Cardiac muscle cell (in vitro differentiated cells and primary cell): ENCODE measurements at places on chromosomes 7 and 10. TPM values are rescaled to one million over a fixed set of nuclear protein-coding genes. Genes with fewer than 3 reads are reported as not detected.

SPRN gene
- polyA plus RNA-seq: 1.8 and 2.3 TPM in 2 replicates

GPC2 gene
- 29.8 and 32.1 TPM in 2 replicates for polyA plus RNA-seq

OR2A7 gene
- polyA plus RNA-seq: 0.59 TPM in 1 of 2 replicates, not detected in the other

ZDHHC4 gene
- 108 and 110 TPM in 2 replicates for polyA plus RNA-seq

CAV2 gene
- 17.4 and 18.0 TPM in 2 replicates for polyA plus RNA-seq

HTR7 gene
- not detected in 2 replicates for polyA plus RNA-seq

HIBADH gene
- polyA plus RNA-seq: 83.8 and 102 TPM in 2 replicates

GARIN1A gene
- polyA plus RNA-seq: 0.83 and 1.7 TPM in 2 replicates

MDFIC gene
- 11.7 and 15.2 TPM in 2 replicates for polyA plus RNA-seq

TACR2 gene
- polyA plus RNA-seq: 0.26 and 0.53 TPM in 2 replicates

TLX1 gene
- 1.9 and 2.3 TPM in 2 replicates for polyA plus RNA-seq

PAX4 gene
- polyA plus RNA-seq: not detected in 2 replicates

TDRD1 gene
- polyA plus RNA-seq: not detected in 2 replicates

SLC26A5 gene
- polyA plus RNA-seq: 0.12 and 0.44 TPM in 2 replicates

PTF1A gene
- not detected in 2 replicates for polyA plus RNA-seq

CALY gene
- 12.3 and 14.8 TPM in 2 replicates for polyA plus RNA-seq

CALHM1 gene
- polyA plus RNA-seq: not detected in 2 replicates

CCDC7 gene
- polyA plus RNA-seq: 4.5 and 6.4 TPM in 2 replicates

COBL gene
- polyA plus RNA-seq: 0.07 TPM in 2 replicates

OR9A2 gene
- polyA plus RNA-seq: not detected in 2 replicates

CPA2 gene
- 0.39 TPM in 1 of 2 replicates, not detected in the other for polyA plus RNA-seq
